D721Med (cell line): ENCODE measurements at places on chromosomes 12 and 14.

- no peak for DNase-seq
Observed at GRCh38 chr12:107406932-107407331, 278.7 kb upstream of the PWP1 start.

GRCh38 chr12:131980263-131980662 lies 30.5 kb downstream of the EP400 start:
- no peak for DNase-seq

DNA sequence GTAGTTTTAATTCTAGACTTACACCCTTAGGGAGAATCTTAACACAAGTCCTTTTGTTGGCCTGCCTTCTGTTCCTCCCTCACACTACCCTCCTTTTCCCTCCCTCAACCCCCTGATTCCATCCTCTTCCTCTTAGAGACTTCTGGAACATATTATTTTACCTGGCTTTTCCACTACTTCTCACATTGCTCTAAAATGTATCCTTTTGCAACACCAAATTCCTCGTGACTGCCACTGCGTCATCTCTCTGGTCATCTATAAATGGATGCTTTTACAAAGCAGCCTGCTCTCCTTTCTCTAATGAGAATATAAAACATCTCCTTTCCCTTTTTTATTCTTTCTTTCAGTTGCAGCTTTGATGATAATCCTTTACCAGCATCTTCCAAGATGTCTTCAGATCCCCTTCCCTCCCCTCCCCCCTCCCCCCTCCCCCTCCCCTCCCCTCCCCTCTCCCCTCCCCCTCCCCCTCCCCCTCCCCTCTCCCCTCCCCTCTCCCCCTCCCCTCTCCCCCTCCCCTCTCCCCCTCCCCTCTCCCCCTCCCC lies 93.6 kb downstream of the DIP2B start:
- DNase-seq: no peak

DNA sequence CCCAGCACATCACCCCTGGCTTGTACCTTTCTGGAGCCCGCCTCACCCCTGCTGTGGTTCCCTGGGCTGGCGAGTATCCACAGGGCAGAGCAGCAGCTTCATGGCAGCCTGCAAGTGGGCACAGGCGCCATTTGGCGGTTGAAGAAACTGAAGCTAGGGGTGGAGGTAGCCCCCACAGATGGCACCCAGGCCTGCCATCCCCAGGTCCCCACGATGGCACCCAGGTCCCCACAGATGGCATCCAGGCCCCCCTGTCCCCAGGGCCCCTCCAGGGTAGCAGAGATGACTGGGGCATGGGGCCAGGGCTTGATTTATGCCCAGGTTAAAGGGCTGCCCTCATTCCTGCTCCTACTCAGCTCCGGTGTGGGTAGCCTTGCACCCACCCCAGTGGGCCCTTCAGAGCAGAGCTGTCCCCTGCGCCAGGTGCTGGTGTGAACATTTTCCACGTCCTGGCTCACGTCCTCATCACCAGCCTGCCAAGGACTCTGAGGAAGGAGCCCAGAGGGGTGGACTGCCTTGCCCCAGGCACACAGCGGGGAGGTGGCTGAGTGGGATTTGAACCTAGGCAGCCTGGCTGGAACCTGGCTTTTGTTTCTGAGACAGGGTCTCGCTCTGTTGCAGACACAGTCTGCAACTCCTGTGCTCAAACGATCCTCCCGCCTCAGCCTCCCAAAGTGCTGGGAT lies 8.7 kb downstream of the MMP17 start:
- no peak for DNase-seq

DNA sequence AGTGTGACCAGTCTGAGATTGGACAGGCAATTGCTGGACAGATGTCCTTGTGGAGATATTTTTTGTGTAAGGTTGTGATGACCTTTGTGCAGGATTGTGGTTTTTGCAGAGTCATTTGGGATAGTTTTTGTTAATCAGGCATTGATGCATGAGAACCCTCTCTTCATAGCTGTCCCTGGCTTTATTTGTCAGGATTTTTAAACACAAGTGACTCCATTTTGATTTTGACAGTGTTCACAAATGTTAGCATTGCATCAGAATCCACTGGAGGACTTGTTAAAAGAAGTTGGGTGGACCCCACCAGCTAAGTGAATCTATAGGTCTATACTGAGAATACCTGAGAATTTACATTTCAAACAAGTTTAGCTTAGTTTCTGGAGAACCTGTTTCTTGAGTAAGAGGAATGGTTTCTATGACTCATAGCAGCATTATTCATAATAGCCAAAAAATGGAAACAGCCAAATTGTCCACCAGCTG lies 11.8 kb downstream of the FNTB start:
- no peak for DNase-seq

GRCh38 chr14:23094666-23095195 lies at the start of gene ACIN1:
Gene ACIN1 (minus strand): TSS chr14:23095136. CDS start chr14:23095112, 24 bp downstream.
- no peak for DNase-seq

GRCh38 chr14:85057221-85057620 lies 472.7 kb upstream of the FLRT2 start:
- DNase-seq: no peak

DNA sequence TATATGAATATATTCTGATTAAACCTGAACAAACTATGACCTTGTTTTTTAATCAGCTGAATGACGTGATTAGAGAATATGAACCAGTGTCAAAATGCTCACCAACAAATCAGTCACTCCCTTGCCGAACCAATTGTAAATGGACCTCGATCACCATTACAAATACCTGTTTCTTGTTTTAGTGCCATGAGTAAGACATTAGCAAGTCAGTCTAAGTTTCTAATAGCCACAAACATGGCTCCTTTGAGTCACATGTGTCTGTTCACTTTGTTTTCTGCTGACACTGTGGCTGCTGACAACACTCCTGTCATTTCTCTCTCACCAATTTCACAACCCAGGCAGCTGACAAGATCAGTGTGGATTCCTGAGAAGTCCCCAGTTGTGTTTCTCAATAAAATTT lies 286.2 kb upstream of the MDGA2 start:
- no peak for DNase-seq

DNA sequence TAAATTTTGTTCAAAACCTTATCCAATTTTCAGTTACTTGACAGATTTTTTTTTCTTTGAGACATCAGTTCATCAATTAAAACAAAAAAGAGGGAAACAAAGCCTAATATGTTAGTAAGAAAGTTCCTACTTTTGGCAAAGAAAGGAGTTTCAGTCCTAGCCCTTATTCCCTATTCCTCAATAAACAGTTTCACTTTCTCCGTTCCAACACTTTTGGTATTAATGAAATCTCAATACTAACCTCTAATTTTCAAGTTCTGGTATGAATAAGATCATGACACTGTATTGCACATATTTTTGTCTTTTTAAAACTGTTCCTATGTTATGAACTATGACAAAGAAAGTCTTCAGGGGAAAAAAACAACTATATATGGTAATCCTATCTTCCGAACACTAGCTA lies 48.4 kb downstream of the RPS6KA5 start:
- DNase-seq: no peak

DNA sequence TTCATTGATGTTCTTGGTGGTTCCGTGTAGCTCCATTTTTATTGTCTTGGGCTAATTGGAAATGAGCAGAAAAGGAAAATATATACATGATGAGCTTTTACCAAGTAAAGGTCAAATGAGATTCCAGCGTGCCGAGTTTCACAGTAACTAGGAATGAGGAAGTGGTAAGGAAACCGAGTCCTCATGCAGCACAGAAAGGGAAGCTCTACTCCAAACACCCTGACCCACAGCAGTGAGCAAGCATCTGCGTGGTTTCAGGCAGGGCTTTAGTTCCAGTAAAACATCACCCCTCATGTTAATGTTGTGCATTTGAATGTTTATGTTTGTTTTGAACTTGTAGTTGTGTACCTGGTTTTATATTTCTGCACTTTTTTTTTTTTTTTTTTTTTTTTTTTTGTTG lies 208.0 kb downstream of the SLC41A2 start:
- DNase-seq: no peak

DNA sequence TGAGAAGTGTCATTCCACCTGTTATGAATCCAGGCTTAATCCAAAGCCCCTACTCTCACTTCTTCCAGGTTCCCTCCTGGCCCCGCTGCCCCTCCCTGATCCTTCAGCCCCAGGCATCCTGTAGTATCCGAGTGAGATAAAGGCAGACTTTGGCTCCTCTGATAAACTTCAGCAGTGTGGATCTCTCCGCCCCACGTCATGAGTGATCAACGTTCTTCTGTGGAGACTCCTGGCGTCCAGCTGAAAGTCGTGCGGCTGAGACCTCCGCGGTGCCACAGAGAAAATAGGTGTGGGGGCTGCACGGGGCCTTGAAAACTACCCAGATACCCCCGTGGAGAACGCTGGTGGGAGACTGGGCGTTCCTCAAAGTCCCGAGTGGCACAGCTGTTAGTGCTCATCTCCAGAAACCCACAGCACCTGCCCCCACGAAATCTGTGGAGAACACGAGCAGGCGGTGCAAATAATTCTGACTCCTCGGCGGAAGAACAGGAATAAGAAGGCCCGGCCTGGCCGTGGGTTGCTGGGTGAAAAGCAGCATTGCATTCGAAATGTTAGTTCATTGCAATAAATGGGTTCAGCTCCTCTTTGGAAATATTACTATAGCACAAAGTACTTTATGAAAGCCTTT lies 180.0 kb upstream of the RGS6 start:
- DNase-seq: no peak

DNA sequence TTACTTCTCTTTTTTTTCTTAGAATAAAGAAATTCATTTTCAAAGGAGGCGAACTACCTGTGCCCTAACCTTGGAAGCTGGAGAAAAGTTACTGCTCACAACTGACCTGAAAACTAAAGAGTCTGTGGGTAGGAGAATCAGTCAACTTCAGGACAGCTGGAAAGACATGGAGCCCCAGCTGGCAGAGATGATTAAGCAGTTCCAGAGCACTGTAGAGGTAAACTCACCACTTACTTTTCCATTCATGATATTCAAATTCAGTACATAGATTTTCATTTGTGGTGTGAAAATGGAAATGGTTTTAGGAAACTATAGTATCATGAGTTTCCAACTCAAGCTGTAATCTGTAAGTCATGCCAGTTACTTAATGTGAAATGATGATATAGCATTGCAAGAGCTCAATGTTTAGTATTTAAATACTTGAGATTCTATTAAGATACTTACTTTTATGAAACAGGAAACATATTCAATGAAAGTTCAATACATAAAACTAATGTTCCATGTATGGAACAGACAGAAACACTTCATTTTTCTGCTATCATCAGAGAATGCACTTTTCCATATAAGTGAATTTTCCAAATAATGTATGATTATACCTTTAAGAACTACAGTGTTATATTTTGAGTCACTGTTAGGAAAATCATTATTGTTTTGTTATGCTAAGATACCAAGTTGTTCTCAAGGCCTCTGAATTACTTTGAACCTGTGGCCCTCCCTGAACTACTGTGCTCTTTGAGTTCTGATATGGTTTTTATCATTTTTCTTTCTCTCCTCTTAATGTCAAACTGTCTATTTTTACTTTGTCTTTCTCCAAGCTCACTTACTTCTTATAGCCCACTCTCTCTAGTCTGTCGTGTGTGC lies 119.0 kb downstream of the ESR2 start:
- no peak for DNase-seq

GRCh38 chr12:117674313-117674712 lies 294.5 kb downstream of the KSR2 start:
- DNase-seq: no peak

DNA sequence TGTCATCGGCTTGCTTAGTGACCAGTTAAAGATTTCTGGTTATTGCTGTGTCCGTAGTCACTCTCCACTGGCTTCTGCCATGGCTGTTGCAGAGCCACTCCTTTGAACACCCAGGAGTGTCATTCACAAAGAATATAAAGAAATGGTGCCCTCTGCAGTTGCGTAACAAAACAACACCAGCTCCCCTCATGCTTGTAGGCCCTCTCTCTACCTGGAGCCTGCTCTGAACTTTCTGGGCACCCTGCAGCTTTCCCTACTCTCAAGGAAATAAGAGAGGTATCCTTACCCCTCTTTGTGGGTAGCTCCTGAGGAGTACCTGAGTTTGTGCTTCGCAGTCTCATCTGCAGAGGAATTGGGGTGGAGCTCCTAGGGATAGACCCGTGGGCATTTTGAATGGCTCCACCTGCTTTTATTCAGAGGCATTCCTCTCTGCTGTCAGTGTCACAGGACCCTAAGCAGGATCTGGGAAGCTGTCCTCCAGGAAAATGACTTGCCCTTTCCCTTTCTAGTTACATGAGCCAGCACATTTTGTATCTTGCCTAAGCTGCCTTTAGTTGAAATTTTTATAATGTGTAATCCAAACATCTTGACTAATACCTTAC lies 97.2 kb upstream of the TMEM260 start:
- DNase-seq: no peak

- no peak for DNase-seq
Observed at GRCh38 chr14:52473557-52473956, 78.7 kb downstream of the TXNDC16 start.

DNA sequence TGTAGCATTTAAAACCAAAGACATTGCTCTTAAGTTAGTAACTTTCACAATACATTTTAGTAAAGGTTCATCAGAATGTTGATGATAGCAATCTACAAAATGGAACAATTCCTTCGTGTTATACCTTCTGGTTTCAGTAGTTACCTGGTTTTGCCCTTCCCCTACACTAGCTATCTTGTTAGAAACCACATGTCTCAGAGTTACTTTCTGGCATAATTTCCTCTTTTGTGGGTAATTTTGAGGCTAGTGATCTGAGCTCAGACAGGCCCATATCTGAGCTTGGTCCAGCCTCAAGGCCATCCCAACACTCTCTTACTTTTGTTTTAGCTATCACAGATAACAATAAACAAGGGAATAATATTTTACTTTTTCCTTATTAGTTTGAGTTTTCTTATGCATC lies 196.9 kb downstream of the KITLG start:
- no peak for DNase-seq

DNA sequence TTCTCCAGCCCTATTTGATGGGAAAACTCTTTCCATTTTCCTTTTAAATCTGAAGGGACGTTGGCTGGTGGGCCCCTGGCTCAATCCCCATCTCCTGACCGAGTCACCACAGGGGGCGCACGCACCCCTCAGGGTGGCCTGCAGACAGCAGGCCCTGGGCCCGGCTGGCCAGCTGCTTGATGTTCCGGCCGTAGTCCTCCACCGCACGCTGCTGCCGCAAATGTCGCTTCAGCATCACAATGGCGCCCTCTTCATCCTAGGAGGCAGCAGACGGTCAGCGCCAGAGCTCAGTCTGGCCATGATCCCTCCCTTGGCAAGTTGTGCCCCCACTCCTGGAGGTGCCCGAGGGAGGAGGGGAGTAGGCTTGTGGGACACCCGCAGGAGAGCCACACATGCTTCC lies 70.0 kb downstream of the PLEKHG3 start:
- no peak for DNase-seq

- DNase-seq: no peak
Observed at GRCh38 chr12:19191563-19191962, 62.0 kb downstream of the PLEKHA5 start.

DNA sequence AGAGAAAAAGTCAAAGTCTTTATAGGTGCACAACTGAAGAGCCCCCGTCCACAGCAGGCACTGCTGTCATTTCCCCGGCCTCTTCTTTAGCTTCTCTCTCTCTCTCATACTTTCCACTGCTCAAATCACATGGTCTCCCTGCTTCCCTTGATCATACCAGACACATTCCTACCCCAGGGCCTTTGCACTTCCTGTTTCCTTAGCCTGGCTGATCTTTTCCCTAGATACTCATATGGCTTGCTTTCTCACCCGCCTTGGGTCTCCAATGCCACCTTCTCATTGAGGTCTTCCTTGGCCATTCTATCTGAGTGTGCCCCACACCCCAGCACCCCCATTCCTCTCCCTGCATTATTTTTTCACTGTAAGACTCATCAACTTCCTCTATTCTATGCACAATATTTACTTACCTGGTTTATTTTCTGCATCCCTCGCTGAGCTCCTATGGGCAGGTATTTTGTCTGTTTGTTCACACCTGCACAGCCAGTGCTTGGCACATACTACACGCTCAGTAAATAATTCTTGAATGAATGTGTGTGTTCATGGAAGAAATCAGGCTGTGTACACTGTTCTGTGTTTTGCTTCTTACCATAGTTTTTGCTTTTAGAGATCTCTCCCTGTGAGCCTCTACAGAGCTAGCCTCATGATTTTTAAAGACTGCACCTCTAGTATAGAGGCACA lies 31.9 kb downstream of the SERPINA1 start:
- no peak for DNase-seq
